ENCODE measurements at places on chromosomes 7 and 10.

- no peak for DNase-seq
Observed at GRCh38 chr7:116232920-116233319, 22.6 kb downstream of the TES start.

DNA sequence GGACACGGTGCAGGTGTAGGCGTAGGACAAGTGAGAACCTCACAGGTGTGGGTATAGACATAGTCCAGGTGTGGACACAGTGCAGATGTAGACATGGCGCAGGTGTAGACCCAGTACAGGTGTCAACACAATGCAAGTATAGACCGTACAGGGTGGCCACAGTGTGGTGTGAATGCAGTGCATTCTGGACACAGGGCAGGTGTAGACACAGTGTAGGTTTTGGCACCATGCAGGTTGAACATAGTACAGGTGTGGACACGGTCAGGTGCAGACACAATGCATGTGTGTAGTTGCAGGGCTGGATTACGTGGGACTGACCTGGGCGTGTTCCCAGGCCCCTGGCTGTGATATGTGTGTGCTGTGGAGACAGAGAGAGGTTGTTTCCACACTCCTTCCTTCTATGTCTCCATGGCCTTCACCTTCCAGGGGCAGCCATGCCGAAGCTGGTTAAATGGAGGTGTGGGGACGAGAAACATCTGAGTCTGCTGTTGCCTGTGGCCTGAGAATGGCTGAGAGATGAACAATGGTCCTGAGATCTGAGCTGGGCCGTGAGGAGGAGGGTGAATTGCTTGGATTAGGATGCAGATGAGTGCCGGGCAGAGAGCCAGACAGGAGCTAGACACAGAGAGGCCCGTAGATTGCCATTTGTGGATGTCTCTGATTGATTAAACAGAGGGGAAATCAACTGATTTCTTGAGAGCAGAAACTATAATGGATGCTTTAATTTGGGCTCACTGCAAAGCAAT is 343.9 kb upstream of the SHH start:
- no peak for DNase-seq

- no peak for DNase-seq
Observed at GRCh38 chr10:113412161-113412560, 140.7 kb upstream of the HABP2 start.

DNA sequence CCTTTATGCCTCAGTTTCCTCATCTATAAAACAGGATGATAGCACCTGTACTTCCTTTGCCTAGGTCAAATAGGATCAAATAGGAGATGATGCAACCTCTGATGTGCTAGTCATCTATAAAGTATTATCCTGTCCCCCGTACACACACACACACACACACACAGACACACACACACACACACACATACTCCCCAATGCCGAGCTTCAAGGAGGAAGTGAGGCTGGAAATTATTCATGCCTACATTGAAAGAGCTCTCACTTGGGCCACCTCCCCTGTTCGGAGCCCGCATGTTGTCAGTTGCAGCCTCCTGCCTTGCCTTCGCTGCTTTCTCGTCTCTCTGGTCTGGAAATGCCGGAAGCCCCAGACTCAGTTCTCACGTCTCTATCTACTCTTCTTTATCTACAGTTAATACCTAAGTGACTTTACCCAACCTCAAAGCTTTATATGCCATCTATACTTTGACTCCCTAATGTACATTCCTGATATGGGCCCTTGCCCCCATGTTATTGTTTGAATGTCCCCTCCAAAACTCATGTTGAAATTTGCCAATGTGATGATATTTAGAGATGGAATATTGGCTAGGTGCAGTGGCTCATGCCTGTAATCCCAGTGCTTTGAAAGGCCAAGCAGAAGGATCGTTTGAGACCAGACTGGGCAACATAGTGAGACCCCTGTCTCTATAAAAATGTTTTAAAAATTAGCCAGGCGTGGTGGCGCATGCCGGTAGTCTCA is 6.9 kb upstream of the UBE2H start:
- DNase-seq: no peak

- DNase-seq: no peak
Observed at GRCh38 chr10:35639021-35639727, 2.9 kb downstream of the FZD8 start.

DNA sequence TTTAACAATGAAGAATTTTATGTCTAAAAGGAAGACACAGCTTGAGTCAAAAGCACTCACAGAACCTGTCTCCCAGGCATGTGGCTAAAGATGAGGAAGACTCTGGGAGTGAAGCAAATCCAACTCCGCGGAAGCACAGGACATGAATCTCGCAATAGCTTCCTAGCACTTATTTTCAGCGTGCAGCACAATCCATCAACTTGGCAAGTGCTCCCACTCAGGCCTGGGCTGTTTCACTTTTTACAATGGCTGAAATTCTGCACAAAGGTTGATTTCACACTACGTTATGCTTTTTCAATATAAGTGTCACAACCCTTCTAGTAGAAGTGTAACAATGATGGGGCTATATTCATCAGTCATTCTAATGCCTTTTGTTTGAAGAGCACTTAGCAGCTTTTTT is 180.2 kb downstream of the XPNPEP1 start:
- DNase-seq: no peak

- no peak for DNase-seq
Observed at GRCh38 chr7:112648781-112649180, 141.4 kb downstream of the TMEM168 start.

- DNase-seq: no peak
Observed at GRCh38 chr10:98402478-98402877, 12.5 kb downstream of the PYROXD2 start.

DNA sequence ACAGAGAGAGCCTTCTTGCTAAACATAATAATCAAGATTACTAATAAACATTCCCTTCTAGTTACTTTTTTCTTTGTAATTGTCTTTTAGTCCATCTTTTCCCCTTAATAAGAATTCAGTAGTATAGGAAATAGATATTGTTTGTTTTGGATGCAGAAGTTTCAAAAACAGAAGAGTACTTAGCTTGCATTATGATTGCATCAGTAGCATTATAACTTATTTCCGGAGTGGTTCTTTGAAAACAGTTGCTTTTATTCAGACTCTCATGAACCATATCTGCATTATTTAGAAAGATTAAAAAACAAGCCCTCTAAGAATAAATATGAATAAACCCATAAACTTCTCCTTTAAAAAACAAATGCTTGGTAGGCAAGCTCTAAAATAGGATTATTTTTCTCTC is 34.0 kb upstream of the DKK1 start:
- DNase-seq: no peak

DNA sequence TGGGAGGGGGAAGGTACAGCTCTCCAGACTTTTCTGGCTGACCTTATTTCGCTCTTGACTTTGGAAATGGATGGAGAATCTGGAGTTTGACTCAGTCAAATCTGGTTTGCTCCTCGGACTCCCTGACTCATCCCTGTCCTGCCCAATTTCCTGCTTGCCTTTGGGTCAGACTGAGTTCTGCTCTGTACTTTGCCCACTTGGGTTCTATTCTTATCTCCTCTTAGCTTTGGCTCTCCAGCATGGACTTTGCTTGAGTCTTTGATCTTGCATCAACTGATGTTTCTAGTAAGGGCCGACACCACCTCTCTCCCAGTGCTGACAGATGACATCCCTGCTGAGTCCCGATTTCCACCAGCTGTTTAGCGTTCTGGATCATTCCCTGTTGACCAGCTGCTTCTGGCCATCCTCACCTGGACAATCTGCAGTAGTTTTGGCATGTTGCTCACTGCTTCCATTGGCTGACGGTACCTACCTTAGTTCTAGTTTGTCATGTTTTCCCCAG is 335.3 kb downstream of the SUGCT start:
- DNase-seq: no peak

DNA sequence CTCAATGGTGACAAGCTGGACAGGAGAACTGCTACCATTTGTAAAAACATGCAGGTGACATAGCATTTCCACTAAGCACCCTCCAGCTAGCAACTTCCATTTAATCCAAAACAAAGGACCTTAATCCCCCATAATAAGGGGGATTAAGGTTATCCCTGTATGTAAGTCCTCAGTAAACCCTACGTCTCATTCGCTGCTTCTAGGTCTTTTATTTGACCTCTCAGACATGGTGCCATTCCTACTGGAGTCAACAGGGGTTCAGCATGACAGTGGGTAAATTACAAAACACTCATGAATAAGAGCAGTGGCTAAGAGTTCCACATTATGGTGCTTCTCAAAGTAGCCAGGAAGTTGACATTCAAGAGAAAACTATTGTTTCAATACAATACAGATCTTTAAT is 121.8 kb upstream of the CAV2 start:
- DNase-seq: no peak

GRCh38 chr10:20922033-20922432 is 24.9 kb upstream of the NEBL start:
- no peak for DNase-seq

DNA sequence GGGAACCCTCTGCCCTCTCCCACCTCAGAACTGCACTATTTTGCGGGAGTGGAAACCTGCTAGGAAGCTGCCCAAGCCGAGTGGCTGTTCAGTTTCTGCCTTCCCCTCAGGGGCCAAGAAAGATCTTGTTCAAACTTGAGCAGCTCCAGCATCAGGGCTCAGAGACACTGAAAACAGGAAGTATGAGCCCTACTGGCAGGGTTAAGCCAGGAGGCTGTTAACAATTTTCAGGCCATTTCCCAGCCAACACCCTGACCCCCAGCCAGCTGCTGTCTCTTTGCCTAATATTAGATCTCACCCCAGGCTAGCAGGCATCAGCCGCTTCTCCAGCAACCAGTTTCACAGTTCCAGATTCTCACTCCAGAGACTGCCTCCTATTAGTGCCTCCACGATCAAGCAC is 9.2 kb downstream of the PLAU start:
- no peak for DNase-seq

GRCh38 chr7:108143658-108144420 is 13.7 kb upstream of the LAMB4 start:
- DNase-seq: no peak

DNA sequence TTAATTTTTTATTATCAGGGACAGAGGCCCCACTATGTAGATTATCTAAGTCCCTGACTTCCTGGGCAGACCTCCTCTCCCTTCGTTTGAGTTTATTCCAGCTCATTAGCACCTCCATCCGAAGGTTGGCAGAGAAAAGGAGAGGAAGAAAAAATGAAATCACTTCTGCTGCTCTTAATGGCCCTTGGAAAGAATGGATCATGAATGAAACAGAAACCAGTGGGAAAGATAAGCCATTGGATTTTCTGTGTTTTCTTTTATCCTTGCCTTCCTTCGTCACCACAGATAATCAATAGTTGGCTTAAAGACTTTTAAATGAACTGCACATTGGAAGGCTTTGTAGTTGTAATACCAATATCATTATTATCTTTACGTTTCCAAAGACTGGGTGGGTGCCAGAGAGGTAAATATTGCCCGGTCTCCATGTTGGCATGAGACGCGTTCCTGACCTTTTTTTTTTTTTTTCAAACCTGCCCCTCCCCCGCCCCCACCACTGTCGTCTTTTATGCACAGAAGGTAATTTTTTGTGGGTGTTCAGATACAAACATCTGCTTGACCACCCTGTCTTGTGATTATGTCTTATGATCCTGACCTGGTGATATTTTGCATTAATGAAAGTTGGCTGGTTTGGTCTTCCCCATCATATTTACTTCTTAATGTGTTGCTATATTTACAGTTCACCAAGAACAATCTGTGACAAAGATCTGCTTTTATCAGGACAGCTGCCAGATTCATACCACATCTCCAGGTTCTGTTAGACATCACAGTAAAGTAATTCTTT is 116.8 kb downstream of the ARID5B start:
- no peak for DNase-seq

DNA sequence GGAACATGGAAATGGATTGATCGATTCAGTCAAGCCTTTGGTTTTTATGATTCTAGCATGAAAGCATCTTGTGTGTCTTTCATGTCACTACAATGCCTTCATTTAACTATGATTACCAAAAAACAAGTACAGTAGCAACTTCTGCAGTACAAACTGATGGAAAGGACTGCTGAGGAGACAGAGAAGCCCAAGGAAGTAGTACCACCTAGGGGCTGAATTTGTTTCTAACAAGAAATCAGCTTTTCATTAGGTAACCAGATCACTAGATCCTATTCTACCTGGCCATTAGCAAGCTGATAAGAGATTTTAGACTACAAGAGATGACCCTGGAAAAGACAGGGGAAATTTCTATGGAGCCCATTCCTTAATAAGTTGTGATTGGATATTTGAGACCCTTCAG is 3.2 kb upstream of the IFIT1 start:
- DNase-seq: no peak

DNA sequence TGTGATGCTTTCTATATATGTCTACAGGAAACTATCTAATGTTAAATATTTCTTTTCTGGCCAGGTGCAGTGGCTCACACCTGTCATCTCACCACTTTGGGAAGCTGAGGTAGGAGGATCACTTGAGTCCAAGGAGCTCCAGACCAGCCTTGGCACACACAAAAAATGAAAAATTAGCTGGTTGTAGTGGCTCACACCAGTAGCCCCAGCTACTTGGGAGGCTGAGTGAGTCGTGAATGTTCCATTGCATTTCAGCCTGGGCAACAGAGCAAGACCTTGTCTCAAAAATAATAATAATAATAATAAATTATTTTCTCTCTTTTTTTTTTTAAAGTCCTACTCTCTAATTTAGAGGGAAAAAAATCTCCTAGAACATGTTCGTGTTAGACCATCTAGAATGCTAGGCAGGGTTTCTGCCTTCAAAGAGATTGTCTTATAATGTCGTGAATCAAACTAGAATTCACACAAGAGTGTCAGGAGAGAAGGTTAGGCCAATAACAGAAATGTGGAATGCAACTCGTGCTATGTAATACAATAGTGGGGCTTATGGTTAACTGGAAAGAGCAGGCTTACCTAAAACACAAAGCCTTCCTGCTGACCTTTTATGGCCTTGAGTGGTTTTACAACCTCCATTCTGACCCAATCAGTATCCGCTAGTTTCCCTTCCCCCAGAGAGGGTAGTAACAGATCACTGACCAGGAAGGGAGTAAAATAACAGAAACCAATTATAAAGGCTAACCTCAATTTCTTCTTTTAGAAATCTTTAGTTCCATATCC is 46.3 kb downstream of the MYOF start:
- DNase-seq: no peak

- no peak for DNase-seq
Observed at GRCh38 chr7:25853314-25853713, 298.7 kb upstream of the NFE2L3 start.
